ENCODE measurements at places on chromosomes 6 and 20. TPM values are rescaled to one million over a fixed set of nuclear protein-coding genes. Genes with fewer than 3 reads are reported as not detected.

HCK gene
- total RNA-seq: 0.65 TPM

MUC22 gene
- total RNA-seq: not detected

FGD2 gene
- total RNA-seq: not detected

SLC32A1 gene
- not detected for total RNA-seq

SYNDIG1 gene
- total RNA-seq: 1.8 TPM

BACH2 gene
- total RNA-seq: 1.1 TPM

RNF146 gene
- total RNA-seq: 54.3 TPM

TAGAP gene
- total RNA-seq: not detected

C6orf118 gene
- not detected for total RNA-seq

OXT gene
- not detected for total RNA-seq

WFDC10B gene
- total RNA-seq: 0.32 TPM

ASIP gene
- 0.32 TPM for total RNA-seq

SLC22A1 gene
- 0.12 TPM for total RNA-seq

POM121L2 gene
- not detected for total RNA-seq

PLA2G7 gene
- not detected for total RNA-seq

TNNC2 gene
- total RNA-seq: not detected

BMP7 gene
- total RNA-seq: 0.12 TPM

PHF3 gene
- 60.0 TPM for total RNA-seq
